ENCODE measurements at places on chromosomes 4 and X.

DNA sequence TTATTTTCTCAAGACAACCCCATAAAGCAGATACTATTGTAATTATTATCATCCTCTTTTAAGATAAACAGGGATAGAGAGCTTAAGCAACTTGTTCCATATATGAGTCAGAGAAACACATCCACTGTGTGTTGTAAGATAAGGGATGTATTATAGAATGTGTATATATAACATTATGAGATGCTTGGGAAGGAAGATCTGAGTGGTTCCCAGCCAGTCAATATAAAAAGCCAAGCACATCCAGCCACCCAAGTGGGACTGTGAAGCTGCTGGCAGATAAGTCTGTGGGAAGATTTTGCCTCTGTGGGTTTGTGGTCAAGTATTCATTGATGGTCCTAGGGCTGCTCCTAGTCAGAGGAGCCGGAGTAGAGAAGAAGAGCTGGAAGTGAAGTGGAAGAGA is 16.5 kb upstream of the BMPR1B start:
- no peak for DNase-seq

DNA sequence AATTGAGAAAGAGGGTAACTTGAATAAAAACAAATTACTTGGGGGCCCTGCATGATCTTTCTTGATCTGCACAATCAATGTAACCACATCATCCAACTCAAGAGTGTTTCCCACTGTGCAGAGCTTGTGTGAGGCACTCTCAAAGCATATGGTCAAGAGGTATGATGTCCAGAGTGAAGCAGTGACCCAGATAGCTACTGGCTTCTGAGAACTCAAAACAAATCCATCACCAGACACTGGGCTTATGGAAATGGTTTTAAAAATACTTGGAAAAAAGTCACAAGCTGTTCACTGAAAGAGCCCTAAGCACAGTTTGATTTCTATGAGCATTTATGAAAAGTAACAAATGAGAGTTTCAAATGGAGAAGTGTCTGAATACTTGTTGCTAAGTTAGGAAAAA is 361.0 kb downstream of the GRXCR1 start:
- no peak for DNase-seq

DNA sequence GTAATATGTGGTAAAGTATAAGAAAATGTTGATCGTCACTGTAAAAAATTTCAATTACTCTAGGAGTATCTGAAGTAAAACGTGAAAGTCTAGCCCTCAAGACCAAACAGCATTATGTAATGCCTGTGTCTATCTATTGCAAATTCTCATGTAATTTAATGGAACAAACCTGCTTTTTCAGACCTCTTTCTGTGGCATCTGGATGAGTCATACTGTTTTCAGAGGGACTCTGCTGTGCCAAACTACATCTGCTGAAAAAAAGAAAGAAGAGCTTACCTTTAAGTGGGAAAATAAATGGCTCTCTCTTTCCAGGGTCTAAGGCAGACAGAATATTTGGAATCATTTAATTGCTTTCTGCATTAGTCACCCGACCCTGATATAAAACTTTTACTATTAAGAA is 89.8 kb upstream of the ARMCX2 start:
- DNase-seq: no peak

DNA sequence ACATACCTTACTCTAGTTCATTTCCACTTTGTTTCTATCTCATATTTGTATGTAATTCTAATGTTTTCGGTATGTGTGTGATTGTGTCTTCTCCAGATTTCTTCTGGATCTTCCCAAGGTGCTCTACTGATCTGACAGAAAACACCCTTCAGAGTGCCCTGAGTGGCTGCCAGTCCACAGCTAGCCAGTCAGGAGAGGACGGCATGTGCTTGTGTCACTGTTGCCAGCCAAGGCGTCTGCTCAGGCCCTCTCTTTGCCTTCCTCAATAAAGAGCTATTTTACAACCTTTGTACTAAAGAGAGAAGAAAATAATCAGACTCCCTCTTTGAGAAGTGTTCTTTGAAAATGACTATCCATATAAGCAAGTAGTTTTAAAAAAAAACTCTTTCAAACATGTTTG is 29.0 kb downstream of the CD99L2 start:
- DNase-seq: no peak

DNA sequence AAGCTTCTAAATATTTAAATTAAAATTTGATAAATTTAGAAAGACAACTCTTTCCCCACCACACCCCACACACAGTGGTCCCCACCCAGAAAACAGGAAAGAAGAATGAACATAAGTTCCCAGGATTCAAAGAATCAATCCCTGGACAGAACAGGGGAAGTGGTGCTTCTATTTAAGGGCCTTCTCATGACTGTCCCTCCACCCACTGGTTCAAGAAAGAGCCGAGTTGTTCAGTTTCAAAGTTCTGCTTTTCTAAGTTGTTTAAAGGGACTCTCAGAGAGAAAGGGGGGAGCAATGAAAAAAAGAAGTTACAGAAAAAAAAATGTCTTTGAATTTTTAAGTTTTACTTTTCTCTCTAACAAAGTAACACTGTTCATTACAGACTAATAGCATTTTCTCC is 195.8 kb downstream of the PDGFC start:
- no peak for DNase-seq

GRCh38 chr4:28287831-28288233 is 1427.2 kb downstream of the STIM2 start:
- no peak for DNase-seq

GRCh38 chrX:118286066-118286762 is 59.7 kb upstream of the WDR44 start:
- no peak for DNase-seq

DNA sequence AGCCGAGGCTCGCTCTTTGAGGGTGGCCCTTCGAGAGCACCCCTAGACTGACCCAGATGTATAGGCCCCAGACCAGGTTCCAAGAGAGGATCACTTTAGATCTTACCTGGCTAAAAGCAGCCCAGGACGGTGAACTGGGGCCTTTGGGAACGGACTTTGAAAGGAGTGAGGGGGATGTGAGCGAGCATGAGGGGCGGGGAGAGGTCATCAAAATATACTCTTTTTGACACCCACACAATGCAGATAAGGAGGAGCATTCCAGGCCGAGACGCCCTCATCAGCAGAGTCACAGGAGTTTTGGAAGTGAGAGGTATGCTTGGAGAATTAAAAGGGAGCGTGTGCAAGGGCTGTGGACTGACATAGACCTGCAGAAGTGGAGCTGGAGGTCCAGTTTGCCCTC is 528 bp downstream of the NSDHL start:
- DNase-seq: no peak

GRCh38 chr4:143538979-143539669 is 25.6 kb downstream of the SMARCA5 start:
- DNase-seq: no peak

GRCh38 chr4:45094684-45095083 is 368.3 kb upstream of the GNPDA2 start:
- DNase-seq: no peak

DNA sequence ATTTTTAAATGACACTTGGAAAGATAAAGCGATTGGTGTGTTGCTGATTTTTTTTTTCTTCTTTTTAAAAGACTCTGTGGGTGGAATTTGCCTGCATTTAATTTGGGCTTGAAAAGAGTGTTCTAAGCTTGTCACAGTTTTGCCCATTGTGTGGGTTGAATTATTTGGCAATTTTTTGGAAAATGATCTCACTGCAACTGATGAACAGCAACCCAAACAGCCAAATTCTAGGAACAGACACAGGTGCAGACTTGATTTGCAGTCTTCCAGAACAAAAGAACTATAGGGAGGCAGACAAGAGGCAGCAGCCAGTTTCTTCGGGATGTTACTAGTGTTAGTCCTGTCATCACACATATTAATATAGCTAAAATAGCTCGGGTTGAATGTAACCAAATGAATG is 40.5 kb downstream of the CASP6 start:
- no peak for DNase-seq

DNA sequence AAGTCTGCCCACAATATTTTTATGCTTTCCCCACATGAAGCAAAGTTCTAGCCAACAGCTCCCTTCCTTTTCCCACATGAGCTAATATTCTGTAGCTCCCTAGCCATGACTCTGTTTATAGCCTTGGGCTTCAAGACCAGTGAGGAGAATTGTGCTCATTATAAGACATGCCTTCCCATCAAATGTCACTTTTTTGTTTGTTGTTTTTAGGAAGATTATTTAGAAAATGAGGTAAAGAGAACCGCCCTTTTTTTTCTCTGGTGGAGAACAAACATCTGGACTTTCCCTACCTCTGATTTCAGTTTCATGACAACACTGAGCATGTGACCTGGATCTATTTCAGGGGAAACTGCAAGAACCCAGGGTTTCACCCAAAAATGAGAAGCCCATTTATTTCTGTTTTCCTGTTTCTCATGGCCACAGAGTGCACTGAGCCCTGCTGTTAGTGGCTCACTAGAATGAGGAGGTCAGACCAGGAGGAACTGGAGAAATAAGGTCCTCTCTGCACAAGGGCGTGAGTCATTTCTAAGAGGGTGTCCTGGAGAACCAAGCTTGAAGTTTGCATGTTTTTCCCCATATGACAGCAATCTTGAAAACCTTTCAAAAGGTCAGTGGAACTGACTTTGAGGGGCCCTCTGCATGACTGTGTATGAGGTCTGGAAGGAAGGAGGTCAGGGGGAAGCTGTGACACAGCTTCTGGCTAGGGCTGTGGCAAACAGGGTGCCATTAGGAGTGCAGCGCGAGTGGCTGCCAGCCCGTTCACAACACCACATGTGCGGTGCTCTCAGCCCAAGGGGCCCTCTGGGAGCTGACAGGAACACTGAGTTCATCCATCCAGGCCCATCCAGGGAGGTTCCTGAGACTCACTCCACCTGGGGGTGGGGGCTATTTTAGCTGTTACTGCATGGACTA is 55.2 kb downstream of the CHST7 start:
- no peak for DNase-seq

DNA sequence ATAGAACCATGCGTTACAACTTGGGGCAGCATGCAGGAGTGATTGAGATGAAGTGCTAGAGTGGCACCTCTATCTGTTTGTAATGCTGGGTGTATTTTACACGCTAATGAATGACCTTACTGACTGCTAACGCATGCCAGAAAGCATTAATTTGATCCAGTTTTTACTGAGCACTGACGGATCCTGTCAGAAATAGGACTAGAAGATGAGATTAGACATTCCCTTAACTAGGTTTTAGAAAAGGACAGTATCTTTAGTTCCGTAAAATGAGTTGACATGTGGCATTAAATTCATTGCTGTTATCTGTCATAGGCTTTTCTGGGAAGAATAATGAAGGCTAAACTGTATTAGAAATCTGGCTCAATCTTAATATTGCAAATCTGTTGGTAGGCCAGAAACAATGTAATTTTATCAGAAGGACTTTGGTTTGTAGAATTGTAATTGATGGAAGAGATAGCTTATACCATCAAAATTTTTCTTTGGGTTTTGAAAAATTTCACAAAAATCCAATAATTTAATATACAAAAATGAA is 140.4 kb upstream of the WDFY3 start:
- no peak for DNase-seq

GRCh38 chr4:52968691-52969090 is 106.6 kb downstream of the RASL11B start:
- DNase-seq: no peak

GRCh38 chr4:129377131-129377845 is 281.3 kb downstream of the C4orf33 start:
- no peak for DNase-seq

DNA sequence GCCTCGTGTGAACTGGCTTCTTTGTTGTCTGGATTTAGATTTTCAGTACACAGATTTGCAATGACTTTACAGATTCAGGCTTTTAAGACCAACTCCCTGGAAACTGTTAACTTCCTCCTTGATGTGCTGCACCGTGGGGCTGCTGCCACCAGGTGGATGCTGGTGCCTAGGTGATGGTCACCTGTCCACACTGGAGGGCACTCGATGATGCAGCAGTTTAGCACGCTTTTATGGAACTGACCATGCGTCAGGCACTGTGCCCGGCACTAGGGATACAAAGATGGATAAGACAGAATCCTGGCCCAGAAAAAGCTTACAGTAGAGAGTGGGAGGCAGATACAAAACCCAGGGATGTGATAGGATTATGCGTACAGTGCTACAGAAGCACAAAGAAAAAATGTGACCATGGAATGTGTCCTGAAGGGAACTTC is 180.7 kb downstream of the CEP135 start:
- no peak for DNase-seq

- no peak for DNase-seq
Observed at GRCh38 chrX:47232197-47232802, 509 bp upstream of the USP11 start.

GRCh38 chr4:1980561-1981041 is 28.2 kb downstream of the NELFA start:
- no peak for DNase-seq

GRCh38 chrX:19886883-19887531 is 393 bp downstream of the SH3KBP1 start:
- DNase-seq: no peak

GRCh38 chrX:15546745-15547144 is 46.1 kb downstream of the BMX start:
- no peak for DNase-seq

DNA sequence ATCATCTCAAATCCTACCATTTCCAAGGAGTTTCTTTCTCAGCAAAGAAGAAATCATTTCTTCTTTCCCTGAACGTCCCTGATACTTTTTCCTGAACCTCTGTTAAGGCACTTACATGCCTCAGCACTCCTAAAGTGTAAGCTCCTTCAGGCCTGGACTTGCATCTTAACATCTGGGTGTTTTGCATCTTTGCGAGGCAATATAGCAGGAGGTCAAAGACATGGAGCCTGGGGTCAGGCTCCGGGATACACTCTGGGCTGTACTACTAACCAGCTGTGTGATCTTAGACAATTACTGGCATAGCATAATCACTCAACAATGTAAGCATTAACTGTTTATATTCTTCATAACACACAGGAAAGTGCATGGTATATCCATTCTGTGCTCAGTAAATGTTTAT is 275.5 kb upstream of the BOD1L1 start:
- no peak for DNase-seq

- DNase-seq: peak; percentile 3
Observed at GRCh38 chrX:80808881-80809411, 731 bp downstream of the BRWD3 start.

DNA sequence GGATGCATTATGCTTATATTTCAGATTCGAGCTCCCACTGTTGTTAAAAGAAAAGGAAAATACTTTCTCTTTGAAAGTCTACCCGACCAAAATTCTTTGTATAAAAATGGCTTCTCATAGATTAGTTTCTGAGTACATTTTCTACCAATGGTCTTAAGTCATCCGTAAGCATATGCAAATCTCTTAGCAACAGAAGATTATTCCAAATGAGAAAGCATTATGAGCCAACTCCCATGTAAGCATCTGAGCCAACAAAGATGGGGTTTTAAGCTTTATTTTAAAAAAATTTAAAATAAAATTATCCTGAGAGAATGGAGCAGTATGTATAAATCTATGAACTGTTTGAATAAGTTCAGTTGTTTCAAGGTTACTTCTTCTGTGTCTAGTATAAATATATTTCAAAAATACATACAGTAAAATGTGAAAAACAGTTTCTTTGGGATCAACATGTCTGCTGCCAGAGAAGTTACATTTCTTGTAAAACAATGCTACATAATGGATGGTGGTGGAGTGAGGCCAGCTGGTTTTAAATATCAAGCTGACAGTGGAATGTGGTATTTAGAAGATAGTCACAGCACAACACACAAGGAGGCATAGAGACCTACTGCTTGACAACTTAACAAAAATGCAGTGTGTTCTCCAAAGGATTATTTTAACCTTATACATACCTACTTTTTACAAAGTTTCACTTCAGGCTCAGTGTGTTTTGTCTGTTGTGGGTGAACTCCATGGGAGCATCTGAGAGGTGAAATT is 199.5 kb upstream of the DIPK2B start:
- no peak for DNase-seq

- DNase-seq: no peak
Observed at GRCh38 chr4:89939994-89940393, 45.3 kb downstream of the MMRN1 start.
